ENCODE measurements at places on chromosomes 7 and 10. TPM values are rescaled to one million over a fixed set of nuclear protein-coding genes. Genes with fewer than 3 reads are reported as not detected.

The AEBP1 gene
- total RNA-seq, result 38.7 TPM

The SPACDR gene
- 4.5 TPM for total RNA-seq

GRCh38 chr7:131098527-131098926, 229.1 kb upstream of the MKLN1 start:
- DNase-seq, result no peak

- DNase-seq, result no peak
Measured at GRCh38 chr10:45439365-45439764, 65.3 kb downstream of the ALOX5 start.

DNA sequence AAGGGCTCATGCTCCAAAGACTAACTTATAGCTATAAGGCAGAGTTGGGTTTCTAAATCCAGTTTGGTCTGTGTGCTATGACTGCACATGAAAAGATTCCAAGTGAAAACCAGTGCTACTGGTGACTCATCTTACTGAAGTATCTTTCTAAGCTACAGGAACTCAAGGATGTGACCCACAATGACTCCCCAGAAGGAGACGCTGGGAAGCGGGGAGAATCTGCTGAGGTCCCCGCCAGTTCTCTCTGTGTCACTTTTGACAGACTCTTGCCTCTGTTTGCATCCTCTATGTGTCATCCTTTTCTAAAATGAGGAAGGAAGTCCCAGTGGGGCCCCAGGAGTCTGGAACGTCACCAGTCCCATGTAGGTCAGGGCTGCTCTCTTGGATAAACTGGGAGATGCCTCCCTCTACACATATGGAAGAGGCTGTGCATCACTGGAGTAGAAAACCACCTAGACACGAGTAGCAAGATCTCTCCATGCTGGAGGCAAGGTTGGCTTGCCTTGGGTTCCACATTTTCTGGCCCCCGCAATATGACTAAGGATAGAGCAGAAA, 28.8 kb upstream of the GPR26 start:
- no peak for DNase-seq

DNA sequence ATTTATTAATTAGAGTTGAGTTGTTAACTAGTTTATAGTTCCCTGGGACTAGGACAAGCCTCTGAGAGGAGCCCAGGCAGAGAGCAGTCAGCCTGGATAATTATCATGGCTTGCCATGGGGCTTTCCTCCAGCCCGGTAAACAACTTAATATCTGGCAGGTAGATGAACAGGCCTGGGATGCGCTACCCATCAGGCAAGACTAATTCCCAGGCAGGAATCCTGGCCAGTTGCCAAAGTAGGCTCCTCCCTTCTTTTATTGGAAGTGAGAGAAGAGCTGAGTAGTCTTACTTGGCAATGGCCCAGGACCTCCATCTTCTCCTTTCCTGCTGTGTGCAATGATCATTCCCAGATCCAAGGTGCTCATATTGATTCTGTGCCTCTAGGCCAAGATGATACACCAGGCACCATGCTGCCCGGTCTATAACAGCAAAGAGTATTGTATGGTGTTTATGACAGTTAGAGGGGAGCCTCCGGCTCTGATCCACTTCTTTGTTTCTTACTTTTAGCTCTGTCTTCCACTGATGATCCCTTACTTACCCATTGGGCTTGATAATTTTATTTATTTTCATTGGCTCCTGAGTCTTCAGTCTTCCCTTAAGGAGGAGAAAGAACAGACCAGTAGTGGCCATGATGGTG, 408.7 kb downstream of the REEP3 start:
- no peak for DNase-seq

DNA sequence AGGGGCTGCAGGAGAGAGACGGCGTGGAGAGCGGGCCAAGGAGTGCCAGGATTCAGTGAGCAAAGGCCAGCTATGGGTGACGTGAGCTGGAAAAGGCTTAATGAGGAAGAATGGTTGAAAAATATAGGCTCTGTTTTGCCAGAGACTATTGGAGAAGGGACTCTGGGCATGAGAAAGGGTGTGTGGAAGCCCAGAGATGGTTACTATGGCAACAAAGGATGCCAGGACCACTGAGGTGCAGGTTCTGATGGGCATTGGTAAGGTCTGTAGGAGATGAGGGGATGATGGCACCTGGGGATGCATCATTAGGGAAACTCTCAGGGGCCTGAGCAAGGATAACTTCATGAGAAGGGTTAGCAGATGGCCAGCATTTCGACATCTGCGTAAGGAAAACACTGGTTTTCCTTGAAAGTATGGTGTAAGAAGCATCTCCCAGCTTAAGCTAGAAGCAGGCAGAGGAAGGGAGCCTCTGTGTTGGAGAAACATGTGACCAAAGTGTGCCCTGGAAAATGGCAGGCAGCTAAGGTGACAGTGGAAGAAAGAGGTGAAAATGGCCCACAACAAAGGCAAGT, 21.6 kb upstream of the FAM180A start:
- no peak for DNase-seq

- no peak for DNase-seq
Measured at GRCh38 chr7:38881947-38882684, 26.9 kb downstream of the VPS41 start.

Measured in activated T-helper 2 cell treated with anti-CD3 and anti-CD28 coated beads, Interferon-gamma antibody, Interleukin-2, Interleukin-4, amounts not matched to agents 10 μg/mL and 5 μg/mL and 100 μg/mL, durations not matched to agents 14 hours and 24 hours and 36 hours (primary cell).